CD4-positive, alpha-beta T cell treated with Interleukin-6 for 4 hours (primary cell): ENCODE measurements at places on chromosomes 6 and 20.

DNA sequence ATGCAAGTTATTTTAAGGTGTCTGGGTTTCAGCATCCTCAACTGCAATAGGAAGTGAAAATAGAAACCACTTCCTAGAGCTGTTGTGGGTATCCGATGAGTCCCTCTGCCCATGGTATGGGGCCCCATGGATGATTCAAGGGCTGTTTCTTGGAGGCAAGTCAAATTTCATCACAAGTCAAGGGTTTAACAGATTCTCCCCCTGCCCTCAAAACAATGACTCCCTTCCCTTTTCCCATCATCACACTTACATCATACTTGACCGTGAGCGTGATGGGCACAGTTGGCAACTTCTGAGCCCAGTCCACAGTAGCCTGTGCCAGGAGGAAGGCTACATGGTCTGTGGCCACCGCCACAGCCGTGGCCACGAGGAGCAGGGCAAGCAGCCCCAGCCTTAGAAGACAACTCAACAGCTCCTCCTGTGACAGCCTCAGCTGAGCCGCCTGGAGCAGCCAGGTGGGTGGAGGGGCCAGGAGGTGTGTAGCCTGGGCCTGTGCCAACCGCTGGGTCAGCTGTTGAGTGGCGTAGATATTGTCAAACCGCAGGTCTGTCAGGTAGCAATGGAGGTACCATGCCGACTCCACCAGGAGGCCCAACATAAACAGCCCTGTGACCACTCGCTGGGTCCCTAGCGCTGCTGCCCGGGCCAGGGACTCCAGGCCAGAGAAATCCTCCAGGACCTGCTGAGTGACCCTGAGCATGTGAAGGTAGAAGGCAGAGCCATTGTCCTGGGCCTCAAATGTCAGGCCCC is 5.2 kb downstream of the OCSTAMP start:
- no peak for DNase-seq

DNA sequence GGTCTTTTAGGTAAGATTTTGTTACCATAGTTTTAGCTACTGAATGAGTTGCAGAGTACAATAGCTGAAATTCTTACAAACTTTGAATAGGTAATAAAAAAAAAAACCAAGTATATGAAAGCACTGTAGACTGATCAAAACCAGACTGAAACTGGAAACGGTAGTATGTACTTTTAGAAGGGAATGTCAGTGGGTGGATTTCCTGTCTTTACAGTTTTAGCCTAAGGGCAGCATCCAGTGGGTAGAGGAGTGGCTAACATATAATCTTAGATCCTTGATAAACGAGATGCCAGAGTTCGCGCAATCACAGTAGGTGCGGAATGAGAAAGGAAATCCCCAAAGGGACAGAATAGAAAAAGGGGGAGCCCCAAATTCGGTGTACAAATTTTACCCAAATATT is 385.9 kb upstream of the RUNX2 start:
- no peak for DNase-seq

- DNase-seq: no peak
These were observed 291.6 kb downstream of the SOX4 start for GRCh38 chr6:21885111-21885510.

GRCh38 chr6:132544826-132545225 is 6.7 kb downstream of the TAAR9 start:
- DNase-seq: no peak

- peak; percentile 90 for DNase-seq
These were observed 335.2 kb downstream of the SYNE1 start for GRCh38 chr6:152301765-152302568.
